ENCODE measurements at places on chromosomes 4 and X.

GRCh38 chr4:66516940-66517339 lies 846.7 kb upstream of the EPHA5 start:
- no peak for ATAC-seq

GRCh38 chr4:89134775-89135319 lies 23.5 kb downstream of the TIGD2 start:
- no peak for ATAC-seq

DNA sequence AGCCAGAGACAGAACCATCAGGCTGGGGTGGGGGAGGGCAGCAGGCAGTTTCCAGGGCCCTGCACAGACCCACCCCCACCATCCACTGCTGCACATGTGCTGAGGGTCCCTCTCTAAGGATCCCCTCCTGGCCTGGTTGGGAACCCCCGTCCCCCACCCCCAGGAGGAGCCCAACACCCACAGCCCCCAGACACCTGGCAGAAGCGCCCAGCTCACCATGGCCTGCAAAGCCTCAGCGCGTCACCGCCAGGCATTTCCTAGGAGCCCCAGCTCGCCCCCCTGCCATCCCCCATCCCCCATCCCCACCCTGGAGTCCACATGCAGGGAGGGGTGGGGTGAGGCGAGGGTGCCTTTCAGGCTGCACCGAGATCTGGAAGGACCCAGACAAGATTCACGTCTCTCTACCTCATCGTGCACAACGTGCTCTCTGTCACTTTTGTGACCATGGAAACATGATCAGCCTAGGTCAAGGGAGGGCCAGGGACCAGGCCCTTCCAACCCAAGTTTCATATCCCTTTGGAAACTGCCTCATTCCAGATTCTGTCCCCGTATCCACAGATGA lies 9.3 kb downstream of the MXD4 start:
- no peak for ATAC-seq

DNA sequence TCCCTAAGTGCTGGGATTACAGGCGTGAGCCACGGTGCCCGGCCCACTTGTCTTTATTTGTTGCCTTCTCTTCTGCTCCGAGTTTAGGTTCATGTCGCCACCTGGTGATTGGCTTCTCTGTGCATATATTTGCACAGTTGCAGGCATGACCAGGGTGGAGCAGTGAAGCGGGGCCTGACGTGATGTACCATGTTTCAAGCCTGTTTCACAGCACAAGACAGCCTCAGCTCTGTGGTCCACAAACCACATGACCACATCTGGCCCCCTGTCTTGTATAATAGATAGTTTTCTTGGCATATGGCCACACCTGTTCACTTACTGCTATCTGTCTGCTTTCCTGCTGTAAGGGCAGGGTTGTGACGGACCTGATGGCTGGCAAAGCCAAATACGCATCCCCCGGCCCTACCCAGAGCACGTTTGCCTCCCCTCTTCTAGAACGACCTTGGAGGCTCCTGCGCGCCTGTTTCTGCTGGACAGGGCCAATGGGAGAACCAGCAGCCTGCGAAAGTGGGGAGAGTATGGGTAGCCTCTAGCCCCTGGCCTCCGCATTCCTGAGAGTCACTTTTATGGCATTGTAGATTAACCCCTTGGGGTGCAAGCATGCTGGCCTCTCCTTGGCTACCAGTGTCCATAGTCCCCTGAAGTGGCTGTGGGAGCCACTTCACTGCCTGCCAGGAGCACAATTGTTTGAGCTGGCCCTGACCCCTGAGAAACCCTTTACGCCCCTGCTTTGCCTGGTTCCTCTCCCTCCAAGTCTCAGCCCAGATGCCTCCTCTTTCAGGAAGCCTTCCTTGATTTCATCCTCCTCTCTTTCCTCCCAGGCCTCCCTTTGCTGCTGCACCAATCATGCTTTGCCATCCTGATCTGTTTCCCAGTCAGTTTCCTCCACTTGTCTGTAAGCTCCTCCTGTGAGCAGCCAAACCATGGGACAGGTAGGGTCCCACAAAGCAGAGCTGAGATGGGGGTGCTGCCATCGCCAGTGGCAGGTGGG lies 6.0 kb upstream of the SH3TC1 start:
- peak; percentile 89 for ATAC-seq

- peak; percentile 65 for ATAC-seq
These were observed 13.9 kb upstream of the PRDM8 start for GRCh38 chr4:80183250-80184052.

DNA sequence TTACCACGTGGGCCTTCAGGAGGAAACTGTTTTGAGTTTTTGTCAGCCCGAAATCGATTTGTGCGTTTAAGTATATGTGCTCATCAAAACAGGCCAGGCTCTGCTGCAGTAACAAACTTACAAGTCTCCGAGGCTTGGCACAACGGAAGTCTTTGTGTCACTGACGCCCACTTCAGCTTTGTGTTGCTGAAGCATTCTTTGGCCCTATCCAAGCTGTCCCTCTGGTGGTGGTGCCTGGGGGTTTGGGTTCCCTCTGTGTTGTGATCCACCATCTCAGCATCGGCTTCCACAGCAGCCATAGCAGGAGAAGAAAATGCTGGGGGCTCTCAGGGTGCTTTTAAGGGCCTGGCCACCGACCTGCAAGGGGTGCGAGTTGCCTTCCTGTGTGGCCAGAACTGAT lies 176.4 kb downstream of the PTTG2 start:
- ATAC-seq: no peak

DNA sequence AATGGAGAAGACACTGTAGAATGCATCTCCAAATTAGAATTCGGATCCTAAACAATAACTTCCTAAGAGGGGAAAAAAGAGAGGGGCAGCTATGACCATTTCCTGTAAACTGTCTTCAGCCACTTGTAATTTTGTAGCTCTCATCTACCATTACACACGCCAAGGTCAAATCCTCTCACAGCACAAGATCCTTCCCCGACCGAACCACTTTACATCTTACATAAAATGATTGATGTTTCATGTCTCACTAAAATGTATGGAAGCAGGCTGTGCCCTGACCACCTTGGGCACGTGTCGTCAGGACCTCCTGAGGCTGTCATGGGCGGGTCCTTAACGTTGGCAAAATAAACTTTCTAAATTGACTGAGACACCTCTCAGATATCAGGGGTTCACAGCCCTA lies 24.1 kb upstream of the PBDC1 start:
- peak; percentile 40 for ATAC-seq

GRCh38 chr4:27206009-27206408 lies 345.4 kb downstream of the STIM2 start:
- no peak for ATAC-seq

DNA sequence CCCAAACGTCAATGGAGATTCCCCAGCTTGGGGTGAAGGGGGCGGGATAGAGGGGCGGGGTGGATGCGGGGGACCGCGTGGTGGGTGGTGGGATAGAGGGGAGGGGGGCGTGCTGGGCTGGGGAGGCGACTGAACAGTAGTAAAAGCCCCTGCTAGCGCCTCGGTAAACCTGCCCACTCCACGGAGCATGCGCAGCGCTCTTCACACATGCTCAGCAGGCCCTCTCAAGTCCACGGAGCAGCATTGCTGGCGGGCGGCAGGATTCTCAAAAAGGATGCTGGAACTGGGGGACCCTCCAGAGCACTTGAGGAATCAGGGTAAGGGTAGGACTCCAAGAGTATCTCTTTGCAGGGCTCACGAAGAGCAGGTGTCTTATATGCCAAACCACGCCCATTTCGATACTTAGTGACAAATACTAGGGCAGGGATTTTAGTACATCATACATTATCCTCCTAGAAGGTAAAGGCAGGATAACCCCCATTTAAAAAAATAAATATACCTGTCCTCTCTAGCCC lies 378 bp upstream of the RPS6KA6 start:
- ATAC-seq: peak; percentile 76

- peak; percentile 76 for ATAC-seq
These were observed 22.3 kb upstream of the RASGEF1B start for GRCh38 chr4:81494031-81494431.

DNA sequence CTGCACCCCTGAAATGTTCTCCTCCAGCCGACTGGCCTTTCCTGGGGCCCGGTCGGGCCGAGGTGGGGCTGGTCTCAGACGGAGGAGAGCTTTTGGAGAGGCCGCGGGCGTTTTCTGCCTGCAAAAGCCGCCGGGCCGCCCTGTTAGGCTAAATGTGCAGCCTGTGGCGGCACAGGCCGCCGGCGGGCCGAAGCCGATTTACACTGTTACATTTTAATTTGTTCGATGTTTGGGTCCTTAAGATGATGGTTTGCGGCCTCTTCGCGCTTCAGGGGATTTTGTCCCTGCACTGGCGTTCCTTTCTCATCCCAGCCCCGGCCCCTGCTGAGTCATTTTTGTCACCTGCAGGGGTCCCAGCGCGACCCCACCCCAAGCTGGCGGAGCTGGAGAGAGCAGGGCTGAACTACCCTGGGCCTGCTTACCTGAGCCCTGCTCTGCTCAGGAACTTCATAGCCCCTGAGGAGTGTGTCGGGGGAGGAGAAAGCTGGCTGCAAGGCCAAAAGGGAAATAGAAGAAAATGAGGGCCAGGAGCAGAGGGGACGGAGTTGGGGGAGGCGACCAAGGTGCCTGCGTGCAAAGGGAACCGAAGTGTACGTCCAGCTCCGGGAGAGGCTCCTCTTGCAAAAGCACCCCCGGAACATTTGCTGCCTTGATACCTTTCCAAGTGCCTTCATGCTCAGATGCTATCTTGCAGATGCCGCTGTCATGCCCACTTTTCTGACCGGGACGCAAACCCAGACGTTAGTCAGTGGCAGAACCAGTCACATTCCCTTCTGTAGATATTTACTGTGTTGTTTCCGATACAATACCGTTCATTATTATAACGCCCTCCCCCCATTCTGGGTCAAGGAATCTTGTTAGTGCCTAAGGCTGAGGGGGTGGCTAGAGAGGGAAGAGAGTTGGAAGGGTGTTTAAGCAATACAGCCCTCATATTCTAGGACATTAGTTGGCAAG lies 977 bp upstream of the RBBP7 start:
- peak; percentile 16 for ATAC-seq

DNA sequence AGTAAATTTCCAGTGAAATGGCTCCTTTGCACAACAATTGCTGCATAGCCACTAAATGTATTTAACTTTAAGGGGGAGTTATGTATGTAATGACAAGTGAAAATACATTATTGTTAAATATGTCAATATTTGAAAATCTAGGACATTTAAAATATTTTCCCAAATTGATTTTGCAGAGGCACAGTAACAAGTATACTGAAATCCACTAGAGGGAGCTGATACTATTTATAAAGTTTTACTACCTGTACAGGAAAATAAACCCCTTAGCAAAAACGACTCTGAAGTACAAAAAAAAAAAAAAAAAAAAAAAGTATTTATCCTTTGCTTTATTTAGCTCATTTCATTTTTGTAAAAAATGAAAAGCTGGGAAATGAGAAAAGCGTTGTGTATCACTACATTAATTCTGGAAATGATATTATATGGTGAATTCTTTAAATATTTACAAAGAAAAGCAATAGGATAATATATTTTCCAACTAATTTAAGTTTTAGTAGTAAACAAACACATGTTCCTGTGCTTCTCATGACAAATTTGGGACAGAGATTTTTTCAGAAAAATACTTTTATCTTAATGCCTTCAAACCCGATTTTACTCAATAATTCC lies 727.7 kb downstream of the DMD start:
- ATAC-seq: no peak

DNA sequence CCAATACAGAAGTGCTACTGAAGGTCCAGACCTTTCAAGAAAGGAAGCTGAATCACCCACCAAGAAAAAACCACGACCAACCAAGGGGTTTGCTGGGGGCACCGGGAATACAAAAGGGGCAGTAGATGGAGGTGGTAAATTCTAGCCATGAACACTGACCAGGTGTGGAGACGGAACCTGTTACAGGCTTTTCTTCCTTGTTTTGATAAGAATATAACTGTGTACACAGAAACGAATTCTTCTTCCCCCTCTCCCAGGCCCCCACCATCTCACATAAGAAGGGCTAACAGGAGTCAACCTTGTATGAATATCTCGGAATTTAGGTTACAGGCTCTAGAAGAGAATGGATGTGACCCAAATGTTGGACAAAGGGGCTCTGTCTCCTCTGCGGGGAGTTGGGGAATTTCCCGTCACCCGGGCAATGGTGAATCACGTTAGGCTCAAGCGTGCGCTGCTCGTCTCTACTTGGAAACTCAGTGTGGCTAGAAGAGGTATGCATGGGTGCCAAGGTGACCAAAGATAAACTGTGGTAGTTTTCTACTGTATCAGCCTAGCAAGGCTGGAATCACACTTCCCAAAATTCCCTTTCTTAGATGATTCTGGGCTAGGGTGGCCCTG lies 87.0 kb downstream of the AFAP1 start:
- no peak for ATAC-seq

- no peak for ATAC-seq
These were observed 224.9 kb downstream of the ANKRD50 start for GRCh38 chr4:124487651-124488050.

- no peak for ATAC-seq
These were observed 65.3 kb upstream of the DRD5 start for GRCh38 chr4:9716093-9716492.

GRCh38 chr4:102321260-102321995 lies 23.9 kb downstream of the SLC39A8 start:
- ATAC-seq: peak; percentile 84

Data from stimulated activated memory B cell treated with anti-CD40 and anti-IgM and Interleukin-4, amounts not matched to agents 10 μg/mL and 1 μg/mL and 100 μg/mL, for 72 hours (primary cell).